Left ventricle myocardium inferior (tissue), 1 donor: ENCODE measurements at places on chromosomes 12 and 14.

- H3K36me3 ChIP-seq, result no peaks in the 10 kb centered on the region
- DNase-seq, result no peak
- peak overlapping the region; percentile 39 for H3K4me3 ChIP-seq
These were observed 23.1 kb downstream of the ABCB9 start for GRCh38 chr12:122943196-122943595.

- no peaks in the 10 kb centered on the region for H3K36me3 ChIP-seq
- H3K4me1 ChIP-seq, result no peaks in the 10 kb centered on the region
- no peak for DNase-seq
- no peak overlapping the region for H3K27ac ChIP-seq
- no peak overlapping the region for H3K4me3 ChIP-seq
- H3K27me3 ChIP-seq, result no peaks in the 10 kb centered on the region
These were observed 17.9 kb upstream of the CNIH1 start for GRCh38 chr14:54459106-54459505.

DNA sequence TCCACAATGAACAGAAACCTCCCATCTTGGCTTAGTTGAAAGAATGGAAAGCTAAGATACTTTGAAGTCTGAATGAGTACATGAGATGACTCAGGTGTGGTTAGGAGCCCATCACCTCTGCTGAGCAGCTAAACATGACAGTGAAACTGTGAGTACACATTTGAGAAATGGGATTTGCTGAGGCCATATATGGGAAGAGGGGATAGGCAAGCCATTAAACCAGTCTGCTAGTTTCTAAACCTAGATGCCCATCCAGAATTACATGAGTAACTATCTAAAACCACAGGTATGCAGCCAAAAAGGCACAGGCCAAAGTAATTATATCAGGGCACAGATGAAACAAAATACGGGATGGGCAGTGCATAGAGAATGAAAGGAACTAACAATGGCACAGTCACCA is 41.2 kb downstream of the NKX2-1 start:
- no peaks in the 10 kb centered on the region for H3K36me3 ChIP-seq
- no peaks in the 10 kb centered on the region for H3K4me1 ChIP-seq
- H3K4me3 ChIP-seq, result no peak overlapping the region
- peaks cover 65% of the 10 kb centered on the region for H3K27me3 ChIP-seq
- H3K27ac ChIP-seq, result no peak overlapping the region
- no peak for DNase-seq

- no peaks in the 10 kb centered on the region for H3K36me3 ChIP-seq
- no peaks in the 10 kb centered on the region for H3K4me1 ChIP-seq
- no peaks in the 10 kb centered on the region for H3K27me3 ChIP-seq
- no peak overlapping the region for H3K4me3 ChIP-seq
- H3K27ac ChIP-seq, result no peak overlapping the region
- DNase-seq, result no peak
These were observed 21.1 kb downstream of the MOAP1 start for GRCh38 chr14:93163564-93163963.

GRCh38 chr12:77686760-77687159 is 143.9 kb upstream of the NAV3 start:
- no peak overlapping the region for H3K27ac ChIP-seq
- H3K27me3 ChIP-seq, result no peaks in the 10 kb centered on the region
- H3K36me3 ChIP-seq, result no peaks in the 10 kb centered on the region
- H3K4me3 ChIP-seq, result no peak overlapping the region
- no peak for DNase-seq

DNA sequence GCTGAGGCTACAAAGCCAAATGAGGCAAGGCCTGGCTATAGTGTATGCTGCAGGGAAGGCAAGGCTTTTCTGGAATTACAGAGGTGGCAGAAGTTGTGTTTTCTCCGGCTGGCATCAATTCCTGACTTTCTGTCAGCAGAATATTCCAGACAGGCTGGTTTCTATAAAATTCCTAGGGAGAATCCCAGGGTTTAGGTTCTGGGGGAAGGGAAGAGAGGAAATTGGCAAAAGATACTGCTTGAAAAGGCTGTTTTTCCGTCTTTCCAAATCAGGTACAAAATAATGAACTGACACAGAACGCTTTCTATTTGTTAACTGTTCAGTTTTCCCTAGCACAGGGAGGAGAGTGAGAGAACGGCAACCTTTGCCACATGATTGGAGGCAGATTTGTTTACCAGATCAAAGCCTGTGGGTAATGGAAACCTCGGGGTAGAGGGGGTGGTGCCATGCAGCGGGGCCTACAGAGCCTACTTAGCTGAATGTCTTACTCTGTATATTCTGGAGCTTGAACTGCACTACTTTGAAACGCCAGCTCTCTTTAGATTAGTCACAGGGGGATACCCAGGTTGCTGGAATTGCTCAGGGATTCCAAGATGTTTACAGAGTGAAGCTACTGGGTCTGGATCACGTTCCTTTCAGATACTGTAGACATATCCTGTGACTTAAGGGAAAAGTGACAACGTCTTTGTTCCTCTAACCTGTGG is 65.8 kb upstream of the DACT1 start:
- no peaks in the 10 kb centered on the region for H3K27me3 ChIP-seq
- H3K27ac ChIP-seq, result no peak overlapping the region

DNA sequence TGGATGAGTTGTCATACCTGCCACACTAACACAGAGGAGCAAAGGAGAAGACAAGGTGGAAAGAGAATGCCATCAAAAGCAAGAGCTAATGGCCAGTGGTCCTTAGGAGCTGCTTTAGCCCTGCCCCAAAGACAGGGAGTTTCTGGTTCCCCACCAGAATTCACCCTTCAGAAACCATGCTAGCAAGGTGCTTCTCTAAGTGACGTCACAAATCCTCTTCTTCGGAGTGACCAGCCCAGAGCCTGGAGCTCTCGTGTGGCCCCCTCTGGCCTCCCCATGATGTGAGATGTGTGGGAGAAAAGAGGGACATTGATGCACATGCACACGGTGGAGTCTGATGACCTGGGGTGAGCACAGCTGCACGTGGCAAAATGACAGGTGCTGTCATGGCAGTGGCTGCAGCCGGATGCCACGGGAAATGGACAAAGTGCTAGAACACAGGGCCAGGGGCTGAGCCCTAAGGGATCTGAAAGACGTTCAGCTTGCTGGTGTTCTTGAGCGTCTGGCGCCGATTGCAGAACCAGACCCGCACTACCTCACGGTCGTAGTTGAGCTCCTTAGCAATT is 16.9 kb upstream of the TFCP2 start:
- H3K4me1 ChIP-seq, result no peaks in the 10 kb centered on the region
- no peak overlapping the region for H3K27ac ChIP-seq
- H3K4me3 ChIP-seq, result no peak overlapping the region
